ENCODE measurements at places on chromosomes 1 and 21.

GRCh38 chr21:15279482-15279881 is 214.7 kb upstream of the NRIP1 start:
- no peak for DNase-seq

DNA sequence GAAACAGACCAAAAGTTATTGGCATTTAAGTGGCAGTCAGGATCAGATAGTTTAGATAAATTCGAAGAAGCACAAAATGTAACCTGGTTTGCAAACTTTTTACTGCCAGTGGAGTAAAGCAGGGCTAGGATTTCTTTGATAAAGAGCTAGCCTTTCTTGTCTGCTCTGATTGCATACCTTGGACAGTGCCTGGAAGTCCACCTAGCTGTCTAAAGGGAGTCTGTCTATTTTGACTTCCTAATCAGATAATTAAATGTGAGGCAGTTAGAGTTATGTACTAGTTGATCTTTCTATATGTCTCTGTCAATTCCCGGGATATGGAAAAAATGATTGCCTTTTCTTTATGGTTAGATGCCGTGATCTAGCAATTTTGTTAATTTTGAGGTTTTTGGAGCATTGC is 4.1 kb downstream of the GPSM2 start:
- no peak for DNase-seq

GRCh38 chr1:60564916-60565750 is 491.6 kb upstream of the C1orf87 start:
- DNase-seq, result no peak

DNA sequence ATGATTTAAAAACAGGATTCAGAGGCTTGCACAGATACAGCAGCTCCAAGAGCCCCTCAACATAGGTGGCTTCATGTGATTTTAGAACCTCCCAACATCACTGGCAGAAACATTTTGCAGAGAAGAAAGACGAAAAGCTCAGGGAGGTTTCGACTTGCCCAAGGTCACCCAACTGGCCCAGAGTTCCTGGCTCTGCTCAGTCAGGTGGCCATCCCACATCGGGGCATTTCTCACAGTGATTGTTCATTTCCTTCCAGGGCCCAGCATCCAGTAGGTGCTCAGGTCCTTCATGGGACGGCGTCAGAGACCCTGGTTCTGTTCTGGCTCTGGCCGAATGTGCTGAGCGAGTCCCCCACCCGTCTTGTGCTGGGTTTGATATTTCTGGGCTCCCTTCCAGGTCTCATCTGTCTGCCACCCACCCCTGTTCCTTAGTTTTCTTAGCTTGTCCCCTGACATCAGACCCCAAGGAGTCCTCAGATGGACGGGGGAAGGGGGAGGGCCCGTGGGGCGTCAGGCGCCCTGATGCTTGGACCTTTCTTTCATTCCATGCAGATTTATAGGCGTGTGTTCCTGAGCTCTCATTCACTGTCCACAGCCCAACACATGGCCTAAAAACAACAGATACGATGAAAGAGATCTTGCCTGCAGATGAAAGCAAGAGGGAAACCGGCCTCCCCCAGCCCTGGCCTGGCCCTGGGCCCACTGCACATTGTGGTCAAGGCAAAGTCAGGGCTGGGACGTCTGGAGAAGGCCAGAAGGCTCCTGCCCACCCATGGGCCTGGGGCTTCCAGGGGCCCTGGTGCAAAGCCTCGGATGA is 123.1 kb upstream of the ZBTB40 start:
- no peak for DNase-seq

GRCh38 chr1:89791064-89791726 is 29.6 kb upstream of the LRRC8D start:
- DNase-seq, result no peak

- DNase-seq, result no peak
Measured at GRCh38 chr1:43945674-43946235, 995 bp upstream of the IPO13 start.

- DNase-seq, result peak; percentile 11
Measured at GRCh38 chr21:37642493-37642892, 273.8 kb downstream of the KCNJ6 start.

DNA sequence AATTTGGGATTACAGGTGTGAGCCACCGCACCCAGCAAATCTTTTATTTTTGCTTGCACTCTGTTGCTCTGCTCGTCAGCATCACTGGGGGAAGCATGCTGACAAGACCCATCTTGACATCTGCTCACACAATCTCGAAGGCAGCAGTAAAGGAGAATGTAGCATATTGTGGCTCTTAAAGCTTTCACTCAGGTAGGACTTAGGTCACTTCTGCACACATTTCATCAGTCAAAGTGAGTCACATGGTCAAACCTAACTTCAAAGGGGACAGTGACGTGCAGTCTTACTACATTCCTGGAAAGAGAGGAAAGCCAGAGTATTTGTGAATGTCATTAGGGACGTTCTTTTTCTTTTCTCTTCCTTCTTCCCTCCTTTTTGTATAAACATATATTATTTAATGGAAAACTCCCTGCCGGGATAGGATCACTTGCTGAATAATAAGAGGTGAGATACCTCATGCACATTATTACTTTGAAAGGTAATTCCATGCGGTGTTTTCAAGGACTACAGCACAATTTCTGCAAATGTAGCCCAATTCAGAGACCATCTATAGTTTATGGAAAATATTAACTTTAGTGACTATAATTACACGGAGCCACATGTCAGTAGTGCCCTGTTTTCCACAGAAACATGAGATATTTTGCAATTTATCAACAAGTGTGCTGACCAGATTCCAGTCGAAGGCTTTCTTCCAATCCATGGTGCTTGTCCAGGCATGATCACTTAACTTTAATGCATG is 19.3 kb upstream of the ACBD6 start:
- DNase-seq, result peak; percentile 84

GRCh38 chr1:107965110-107965991 is at the start of gene VAV3:
VAV3 (minus strand) TSS chr1:107965180; CDS start chr1:107964869, 311 bp downstream.
- peak; percentile 52 for DNase-seq

- no peak for DNase-seq
Measured at GRCh38 chr1:199083680-199084079, 444.8 kb downstream of the PTPRC start.

- no peak for DNase-seq
Measured at GRCh38 chr1:230067871-230068620, 1.0 kb downstream of the GALNT2 start.

GRCh38 chr21:38478782-38479181 is 19.5 kb downstream of the ERG start:
- DNase-seq, result no peak

DNA sequence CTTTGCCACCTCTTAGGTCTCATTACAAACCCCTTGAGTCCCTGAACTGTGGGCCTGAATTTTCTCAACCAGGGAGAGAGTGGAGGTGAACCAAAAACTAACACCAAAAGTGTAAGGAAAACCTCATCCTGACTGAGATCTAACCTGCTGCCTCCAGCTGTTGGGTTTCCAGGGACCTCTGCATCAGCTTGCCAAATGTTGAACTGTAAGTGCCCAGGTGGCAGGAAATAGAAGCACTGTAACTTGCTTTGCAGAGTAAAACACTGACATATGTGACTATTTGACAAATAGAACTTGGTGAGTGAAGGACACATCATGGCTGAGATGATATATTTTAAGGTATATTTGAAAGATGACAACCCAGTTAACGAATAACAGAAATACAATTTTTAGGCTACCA is 48.4 kb upstream of the NR5A2 start:
- DNase-seq, result no peak

DNA sequence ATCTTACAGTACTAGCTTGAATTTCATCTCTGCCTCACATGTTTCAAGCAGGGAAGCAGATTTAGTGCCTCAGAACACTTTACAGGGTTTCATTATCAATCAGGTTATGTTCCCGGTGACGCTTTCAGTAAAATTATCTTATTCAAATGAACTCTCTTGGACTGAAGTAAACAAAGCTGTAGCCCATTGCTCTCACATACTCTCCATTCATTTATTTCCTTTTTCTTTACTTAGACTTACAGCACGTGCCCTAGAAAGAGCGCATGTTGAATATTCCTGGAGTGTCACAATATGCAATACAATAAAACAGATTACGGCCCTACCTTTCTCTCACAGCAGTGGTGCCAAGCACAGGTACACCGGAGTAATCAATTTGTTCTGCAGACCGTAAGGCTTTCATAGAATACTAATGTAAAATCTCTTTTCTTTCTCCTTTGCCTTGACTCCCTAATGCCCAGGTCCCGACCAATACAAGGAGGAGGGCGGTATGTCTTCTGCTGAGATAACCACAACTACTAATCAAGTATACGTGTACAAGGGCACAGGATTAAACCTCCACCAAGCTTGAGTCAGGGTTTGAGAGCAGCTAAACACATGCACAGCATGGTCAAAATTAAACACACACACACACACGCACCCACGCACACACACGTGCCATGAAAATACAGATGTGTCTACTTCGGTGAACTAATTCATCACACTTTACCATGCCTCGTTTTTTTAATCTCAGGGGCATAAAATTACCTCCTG is 62.8 kb downstream of the NRIP1 start:
- DNase-seq, result no peak

DNA sequence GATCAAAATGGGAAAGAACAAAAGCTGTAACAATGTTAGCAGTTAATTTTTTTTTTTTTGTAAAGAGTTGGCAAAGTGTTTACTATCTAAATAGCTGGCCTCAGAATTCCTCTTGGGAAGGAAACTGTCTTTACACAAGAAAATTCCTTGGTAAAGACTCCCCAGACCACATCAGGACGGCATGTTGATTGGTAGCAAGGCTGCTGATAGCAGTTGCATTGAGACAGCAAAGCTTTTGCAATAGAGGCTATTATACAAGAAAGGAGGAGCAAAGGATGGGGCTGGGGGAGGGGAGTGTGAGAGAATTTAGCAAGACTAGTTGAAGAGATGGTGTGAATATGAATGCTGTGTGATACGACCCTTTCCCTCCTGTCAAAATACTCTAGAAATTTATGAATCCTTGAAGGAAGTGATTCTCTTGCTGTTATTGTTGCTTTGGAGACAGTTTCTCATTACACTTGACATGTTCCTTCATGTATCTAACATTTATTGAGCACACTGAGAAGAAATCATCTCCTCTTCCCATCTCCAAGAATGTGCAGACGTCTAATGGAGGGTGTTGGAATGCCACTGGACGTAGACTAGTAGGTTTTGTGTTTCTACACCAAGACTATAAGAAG is 355.6 kb downstream of the SIPA1L2 start:
- DNase-seq, result no peak

- DNase-seq, result no peak
Measured at GRCh38 chr1:3712573-3713535, 39.4 kb upstream of the CCDC27 start.

GRCh38 chr1:16207318-16208269 is 4.9 kb downstream of the ARHGEF19 start:
- no peak for DNase-seq

GRCh38 chr1:246748006-246748405 is 23.8 kb downstream of the SCCPDH start:
- no peak for DNase-seq

DNA sequence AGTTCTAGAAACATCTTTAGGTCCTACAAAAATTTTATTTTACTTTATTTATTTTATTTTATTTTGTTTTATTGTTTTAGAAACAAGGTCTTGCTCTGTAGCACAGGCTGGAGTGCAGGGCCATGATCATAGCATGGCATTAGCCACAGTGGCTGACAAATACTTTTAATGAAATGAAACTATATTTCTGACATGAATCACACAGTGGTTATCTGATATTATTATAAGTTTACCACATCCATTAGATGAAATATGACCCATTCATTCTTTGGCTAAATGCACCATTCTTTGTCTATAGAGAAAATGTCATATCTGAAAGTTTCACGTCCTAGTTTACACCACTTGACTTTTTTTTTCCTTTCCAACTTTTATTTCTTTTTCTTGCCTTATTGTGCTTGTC is 613.4 kb upstream of the ADAMTS5 start:
- no peak for DNase-seq

DNA sequence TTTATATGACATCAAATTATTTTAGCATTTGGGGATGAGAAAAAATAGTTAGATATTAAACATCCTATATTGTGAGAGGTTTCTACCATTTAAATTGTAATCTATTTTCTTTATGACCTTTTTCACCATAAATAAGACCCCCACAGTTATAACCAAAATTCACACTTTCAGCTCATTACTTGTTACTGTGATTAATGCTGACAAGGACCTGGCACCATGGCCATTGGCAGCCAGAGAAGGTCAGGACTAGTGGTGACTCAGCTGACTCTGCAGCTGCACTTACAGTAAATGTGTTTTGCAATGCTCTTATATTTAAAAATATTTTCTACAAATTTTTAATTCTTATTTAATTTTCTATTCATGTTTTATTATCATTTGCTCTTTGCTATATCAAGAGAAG is 133.3 kb upstream of the C1orf105 start:
- peak; percentile 18 for DNase-seq

- no peak for DNase-seq
Measured at GRCh38 chr1:43689289-43689688, 18.0 kb upstream of the ST3GAL3 start.
